ENCODE measurements at places on chromosomes 4 and X.

GRCh38 chr4:142097015-142097414 is 460.6 kb downstream of the IL15 start:
- no peak for DNase-seq

- no peak for DNase-seq
Observed at GRCh38 chrX:34624416-34624815, 32.7 kb downstream of the TMEM47 start.

- no peak for DNase-seq
Observed at GRCh38 chr4:90186229-90186628, 59.0 kb downstream of the CCSER1 start.

DNA sequence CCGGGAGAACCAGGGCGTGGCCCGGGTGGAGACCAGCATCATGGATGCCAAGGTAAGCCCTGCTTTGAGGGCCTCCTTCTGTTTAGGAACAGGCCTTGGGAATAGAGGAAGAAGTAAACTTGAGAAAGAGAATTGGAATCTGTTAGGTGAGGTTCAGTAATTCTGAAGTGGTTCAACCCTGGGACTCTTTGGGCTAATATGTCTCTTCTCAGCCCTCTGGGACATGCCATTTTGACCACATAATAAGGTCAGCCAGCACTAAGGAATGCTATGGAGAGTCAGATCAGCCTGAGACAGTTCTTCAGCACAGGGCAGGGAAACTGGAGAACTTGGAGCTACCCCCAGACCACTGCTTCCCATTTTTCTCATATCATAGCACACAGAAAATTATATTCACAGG is 63.3 kb upstream of the PRPS1 start:
- no peak for DNase-seq

DNA sequence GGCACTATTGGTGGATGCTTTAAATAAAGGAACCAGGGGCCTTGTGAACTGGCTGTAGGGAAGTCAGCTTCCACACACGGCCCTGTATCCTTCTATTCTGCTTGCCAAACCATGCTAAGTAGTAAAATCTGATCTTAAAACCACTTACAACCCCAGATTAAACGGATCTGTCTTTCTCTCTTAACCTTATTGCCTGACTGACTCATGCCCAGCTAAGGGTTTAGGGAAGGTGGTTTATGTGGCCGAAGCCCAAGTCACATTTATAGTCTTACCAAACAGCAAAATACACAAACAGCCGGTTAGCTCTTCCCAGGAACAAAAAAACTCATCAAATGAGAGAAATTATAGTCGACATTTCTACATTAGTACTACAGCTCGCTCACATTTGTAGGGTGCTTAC is 988.4 kb upstream of the TENM3 start:
- DNase-seq = no peak

- no peak for DNase-seq
Observed at GRCh38 chrX:118631586-118631985, 95.8 kb upstream of the IL13RA1 start.

DNA sequence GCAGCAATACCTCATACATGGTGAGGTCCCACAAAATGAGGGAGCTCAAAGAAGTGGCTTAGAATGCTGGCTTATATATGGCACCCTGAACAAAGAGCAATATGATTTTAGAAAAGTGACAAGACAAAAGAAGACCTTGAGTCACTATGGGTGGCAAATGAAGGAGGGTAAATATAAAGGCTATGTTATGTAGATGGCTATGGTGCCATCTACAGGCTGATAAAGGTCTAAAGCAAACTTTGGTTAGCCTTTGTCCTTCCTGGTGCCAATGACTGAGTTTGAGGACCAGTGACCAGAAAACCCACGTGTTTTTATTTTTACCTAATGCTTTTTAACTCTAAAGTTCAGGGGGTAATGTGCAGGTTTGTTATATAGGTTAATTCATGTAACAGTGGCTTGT is 151.8 kb downstream of the CCNG2 start:
- no peak for DNase-seq

GRCh38 chr4:7677086-7677485 is 242.4 kb upstream of the PSAPL1 start:
- no peak for DNase-seq

GRCh38 chr4:85952528-85952927 is 407.3 kb downstream of the MAPK10 start:
- no peak for DNase-seq

DNA sequence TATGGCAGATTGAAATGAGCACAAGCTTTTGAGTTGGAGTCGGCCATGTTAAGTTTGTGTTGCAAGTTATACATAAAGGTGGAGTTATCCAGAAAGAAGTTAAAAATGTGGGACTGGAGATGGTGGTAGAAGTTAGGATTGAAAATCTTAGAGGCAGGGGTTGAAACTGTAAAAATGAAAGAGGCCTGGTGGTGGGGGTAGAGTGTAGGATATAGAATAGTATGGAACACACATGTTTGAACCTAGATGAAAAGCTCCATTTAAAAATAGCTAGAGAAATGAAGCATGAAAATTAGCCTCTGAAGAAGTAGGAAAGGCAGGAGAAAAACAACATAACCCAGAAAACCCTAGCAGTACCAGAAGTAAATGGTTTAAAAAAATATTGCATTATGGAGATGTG is 131.8 kb upstream of the ENPEP start:
- no peak for DNase-seq

GRCh38 chrX:9379697-9380551 is 84.9 kb upstream of the TBL1X start:
- DNase-seq = no peak

DNA sequence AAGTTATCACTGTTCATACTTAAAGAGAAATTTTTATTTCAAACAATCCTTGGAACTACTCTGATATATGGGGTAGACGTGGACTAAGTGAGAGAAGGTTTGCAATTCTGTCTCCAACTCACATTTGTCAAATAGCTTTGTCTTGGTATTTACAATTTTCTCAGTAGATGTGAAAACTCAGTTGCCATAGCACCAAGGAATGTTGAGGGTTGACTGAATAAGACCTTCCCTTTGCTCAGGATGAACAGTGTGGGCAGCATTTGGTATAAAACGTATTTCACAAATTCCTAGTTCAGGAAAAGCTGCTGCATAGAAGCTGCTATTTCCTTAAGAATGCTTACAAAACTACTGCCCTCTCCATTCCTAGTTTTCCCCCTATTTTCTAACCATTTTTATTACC is 399.5 kb downstream of the NKX6-1 start:
- DNase-seq = no peak

DNA sequence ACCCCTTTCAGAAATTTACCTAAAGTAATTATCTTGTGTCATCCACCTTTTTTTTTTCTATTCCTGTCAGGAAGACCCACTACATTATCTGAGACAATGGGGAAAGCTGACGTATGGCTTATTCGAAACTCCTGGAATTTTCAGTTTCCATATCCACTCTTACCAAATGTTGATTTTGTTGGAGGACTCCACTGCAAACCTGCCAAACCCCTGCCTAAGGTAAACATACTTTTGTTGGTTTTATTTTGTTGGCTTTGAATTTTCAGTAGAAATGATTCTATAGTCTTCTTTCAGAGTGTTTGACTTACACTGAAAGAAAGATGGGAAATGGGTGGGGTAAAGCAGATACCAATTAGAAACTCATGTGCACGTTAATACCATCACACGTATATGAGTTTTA is 2.2 kb downstream of the UGT2B7 start:
- DNase-seq = no peak

GRCh38 chr4:96602661-96603060 is 762.8 kb downstream of the PDHA2 start:
- no peak for DNase-seq

DNA sequence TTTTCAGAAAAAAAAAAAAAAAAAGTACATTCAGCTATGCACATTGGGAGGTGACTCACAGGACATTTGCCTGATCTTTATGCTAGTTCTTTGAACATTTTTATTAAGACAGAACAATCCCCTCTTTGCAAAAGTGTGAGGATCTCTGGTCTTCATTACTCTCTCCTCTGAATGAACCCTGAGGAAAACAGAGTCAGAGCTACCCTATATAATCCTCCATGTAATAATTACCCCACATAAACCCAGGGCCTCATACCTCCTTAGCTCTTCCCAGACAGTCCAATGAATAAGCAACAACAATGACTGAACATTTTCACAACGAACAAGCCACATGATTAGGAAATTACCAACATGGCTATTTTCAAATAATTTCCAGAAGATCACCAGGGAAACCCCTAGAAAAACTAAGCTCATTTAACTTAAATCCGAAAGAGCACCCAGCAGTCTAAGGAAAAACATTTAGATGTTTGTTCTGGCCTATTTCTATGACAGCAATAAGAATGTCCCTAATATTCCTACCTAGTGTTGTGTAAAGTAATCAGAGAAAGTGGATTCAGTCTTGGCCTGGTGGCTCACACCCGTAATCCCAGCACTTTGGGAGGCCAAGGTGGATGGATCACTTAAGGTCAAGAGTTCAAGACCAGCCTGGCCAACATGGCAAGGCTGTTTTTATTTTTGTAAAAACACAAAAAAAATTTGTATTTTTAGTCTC is 37.8 kb downstream of the TBC1D9 start:
- no peak for DNase-seq

DNA sequence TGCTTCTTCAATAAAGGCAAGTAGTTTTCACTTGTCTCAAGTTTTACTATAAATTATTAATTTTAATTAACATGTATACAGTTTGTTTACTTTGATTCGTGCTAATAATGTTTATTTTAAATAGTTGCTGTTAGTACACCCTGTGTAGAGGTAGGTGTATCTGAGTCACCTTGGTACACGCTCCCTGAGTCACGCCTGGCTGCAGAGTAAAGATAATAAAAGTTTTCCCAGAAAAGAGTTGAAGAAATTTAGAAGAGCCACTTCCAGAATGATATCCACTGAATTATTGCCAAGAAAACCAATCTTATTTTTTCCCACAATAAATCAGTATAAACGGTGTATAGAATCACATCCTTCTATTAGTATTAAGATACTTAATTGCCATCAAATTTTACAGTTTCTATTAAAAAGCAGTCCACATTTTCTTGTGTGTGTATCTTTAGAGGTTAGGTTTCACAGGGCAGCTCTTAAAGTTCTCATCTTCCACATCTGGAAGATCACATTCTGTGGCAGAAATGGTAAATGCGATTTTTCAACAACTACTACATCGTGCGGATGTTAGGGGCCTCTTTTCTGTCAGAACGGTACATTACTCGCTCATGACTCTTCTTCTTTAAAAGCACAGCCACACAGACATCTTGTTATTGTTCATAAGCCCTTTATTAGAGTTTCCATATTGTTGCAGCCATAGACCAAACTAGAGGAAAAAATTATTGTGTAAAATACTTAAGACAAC is 55.4 kb downstream of the HADH start:
- no peak for DNase-seq

DNA sequence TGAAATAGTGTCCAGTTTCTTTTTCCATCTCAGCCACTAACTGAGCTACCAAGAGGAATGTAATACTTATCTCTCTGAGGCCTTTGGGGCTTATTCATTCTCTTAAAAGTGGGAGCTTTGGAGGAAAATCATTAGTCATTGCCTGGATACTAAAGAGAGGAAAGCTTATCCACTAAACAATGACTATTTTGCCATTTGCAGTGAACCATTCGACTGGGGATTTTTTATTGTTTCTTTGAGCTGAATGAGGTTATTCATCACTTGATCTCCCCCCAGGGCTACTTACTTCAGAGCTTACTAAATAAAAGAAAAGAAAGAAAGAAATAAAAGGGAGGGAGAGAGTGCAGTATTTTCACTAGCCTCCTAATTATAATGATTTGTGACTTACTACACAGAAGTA is 1329.5 kb upstream of the TENM3 start:
- DNase-seq = no peak

GRCh38 chr4:123696687-123697086 is 300.1 kb downstream of the SPRY1 start:
- no peak for DNase-seq

DNA sequence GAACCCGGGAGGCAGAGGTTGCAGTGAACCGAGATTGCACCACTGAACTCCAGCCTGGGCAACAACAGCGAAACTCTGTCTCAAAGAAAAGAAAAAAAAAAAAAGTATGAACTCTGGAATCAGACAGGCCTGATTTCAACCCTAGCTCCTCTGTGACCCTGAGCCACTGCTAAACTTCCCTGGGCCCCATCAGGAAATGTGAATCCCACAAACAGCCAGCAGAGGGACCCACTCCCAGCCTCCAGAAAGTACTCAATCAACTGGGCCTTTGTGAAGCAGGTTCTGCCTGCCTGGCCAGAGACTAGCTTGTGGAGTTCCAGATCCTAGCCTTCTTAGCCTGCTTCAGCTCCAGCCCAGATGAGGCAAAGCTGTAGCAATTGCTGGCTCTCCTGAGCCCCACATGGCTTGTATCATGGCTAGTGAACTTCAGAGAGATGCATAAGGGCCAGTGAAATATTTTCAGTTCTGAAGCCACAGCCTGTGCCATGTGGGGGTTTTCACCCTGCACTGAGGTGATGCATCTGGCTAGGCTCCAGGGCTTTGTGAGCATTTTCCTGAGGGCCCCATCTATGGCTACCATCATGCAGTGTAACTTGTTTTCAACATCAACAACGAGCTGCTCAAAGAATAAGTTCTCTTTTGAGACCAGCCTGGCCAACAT is 7.2 kb upstream of the IDS start:
- no peak for DNase-seq

DNA sequence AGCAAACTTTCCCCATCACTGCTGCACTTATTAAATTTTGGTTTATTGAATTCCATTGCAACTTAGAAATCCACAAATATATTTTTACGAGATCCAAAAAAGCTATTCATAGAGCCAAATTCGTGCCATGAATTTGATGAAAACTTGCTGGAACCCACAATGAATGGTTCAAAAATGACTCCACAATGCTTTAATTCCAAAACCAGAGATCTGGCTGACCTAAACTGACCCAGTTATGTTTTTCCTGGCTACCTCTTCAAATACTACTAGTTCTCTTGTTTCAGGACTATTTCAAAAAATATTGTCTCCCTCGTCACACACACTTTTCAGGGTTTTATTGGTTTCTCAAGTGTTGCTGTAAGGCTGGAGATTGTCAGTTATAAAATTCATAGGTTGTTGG is 474.8 kb downstream of the PDGFC start:
- DNase-seq = no peak

DNA sequence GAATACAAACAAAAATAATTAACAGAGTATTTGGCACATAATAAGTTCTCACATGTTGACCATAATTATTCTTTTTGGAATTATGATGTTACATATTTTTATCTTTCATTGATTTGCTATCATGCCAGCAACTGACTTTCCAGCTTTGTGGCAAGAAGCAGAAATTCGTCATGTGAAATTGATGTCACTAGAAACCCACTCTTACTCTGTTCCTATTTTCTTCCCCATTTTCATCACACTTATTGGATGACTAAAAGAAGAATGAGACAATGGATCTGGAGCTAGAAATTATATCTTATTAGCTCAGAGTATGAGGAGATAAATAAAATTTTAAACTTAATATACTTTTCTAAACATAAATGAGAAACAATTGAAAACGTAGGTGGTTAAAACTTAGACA is 31.9 kb downstream of the EGF start:
- no peak for DNase-seq

GRCh38 chr4:138555584-138555983 is 313.4 kb upstream of the SLC7A11 start:
- DNase-seq = no peak

Data from stimulated activated CD4-positive, alpha-beta T cell treated with anti-CD3 and anti-CD28 coated beads, TNF-alpha, amount 100 ng/mL, for 24 hours (primary cell).